CD8-positive, alpha-beta memory T cell (primary cell): ENCODE measurements at places on chromosomes 3 and 15. TPM values are rescaled to one million over a fixed set of nuclear protein-coding genes. Genes with fewer than 3 reads are reported as not detected.

TP63 gene
- total RNA-seq: 0.82 TPM

GRCh38 chr3:41209646-41210045, 10.3 kb downstream of the CTNNB1 start:
- no peak for DNase-seq

CCR9 gene
- 7.3 TPM for total RNA-seq

- no peak for DNase-seq
Measured at GRCh38 chr3:105878061-105878460, 9.2 kb upstream of the CBLB start.

DNA sequence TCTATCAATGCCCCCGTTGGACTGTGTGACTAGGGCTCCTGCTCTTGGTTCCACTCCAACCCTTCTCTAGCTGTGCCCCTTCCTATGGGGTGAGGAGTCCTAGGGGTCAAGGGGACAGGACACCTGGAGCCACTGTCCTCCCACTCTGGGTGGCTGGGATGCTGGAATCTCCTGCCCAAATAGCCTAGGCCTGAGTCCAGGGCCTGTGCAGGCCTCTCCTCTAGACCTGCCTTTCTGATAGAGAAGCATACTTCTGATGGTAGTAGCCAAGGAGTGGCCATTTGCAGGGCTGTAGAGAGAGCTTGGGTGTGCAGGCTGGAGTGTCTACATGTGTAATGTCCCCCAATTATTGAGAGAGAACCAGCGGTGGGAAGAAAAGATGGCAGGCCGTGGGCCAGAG, 54.2 kb downstream of the ITGA11 start:
- no peak for DNase-seq

DNA sequence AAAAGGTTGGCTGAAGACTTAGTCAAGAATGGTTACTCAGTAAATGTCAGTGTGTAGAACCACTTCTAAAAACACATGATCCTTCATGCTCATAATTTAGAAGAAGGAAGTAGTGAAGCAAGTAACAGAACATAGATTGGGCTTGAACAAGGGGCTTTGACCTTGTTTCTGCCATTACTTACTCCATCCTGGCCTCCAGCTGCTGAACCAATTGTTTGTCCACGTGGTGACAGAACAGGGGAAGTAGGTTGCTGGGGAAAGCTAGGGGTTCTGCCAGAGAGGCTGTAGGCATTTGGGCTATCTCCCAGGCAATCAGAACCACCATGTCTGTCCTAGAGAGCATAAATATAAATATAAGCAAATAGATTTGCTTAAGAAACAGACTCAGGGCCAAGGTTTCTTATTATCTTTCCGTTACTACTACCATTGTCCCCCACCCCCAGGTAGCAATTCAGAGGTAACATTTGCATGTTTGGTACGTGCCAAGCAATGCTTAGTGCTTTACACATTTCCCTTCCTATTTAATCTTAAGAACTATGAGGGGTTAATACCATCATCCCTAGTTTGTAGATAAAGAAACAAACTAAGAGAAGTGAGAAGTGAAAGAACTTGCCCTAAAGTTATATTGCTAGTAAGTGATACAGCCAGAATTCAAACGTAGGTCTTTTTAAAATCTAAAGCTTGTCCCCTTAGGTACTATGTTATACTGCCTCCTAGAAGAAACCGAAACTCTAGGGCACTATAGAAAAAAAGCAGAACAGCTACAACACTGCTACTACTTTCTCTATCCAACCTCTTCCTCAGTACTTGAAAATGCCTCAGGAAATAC, 3.0 kb upstream of the SPG11 start:
- DNase-seq: peak; percentile 36

GRCh38 chr15:79918278-79918677, 21.5 kb upstream of the MTHFS start:
- DNase-seq: no peak

FANCD2OS gene
- total RNA-seq: not detected

DNA sequence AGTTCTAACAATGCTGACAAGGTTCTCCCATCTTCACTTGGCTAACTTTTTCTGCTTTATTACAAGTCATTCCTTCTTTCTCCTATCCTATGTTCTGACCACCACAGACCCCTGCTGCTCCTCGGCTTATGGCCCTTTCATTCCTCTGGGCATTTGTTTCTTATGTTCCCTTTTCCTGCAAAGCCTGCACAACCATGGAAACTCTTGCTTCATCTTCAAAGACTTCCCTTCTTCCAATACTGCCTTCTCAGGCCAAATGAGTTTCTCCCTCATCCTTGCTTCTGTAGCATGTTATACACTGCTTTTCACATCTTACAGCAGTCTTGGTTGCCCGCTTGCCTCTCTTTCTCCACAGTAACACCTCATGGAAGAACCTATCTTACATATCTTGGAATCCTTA, 17.9 kb upstream of the ATOSA start:
- DNase-seq: no peak

PP2D1 gene
- not detected for total RNA-seq

DNA sequence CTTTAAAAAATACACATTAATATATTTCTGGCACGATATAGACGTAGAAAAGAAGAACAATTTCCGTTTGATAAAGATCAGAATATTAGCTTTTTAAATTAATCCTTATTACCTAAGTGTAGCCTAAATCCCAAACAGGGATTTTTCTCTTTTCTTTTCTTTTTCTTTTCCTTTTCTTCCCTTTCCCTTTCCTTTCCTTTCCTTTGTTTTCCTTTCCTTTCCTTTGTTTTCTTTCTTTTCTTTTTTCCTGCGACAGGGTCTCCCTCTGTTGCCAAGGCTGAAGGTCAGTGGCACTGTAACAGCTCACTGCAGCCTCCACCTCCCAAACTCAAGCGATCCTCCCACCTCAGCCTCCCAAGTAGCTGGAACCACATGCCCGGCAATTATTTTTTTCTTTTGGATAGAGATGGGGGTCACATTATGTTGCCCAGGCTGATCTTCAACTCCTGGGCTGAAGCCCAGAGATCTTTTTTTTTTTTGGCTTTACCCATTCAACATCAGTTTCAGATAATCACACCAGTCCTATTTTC, 1.8 kb upstream of the USF3 start:
- no peak for DNase-seq

- no peak for DNase-seq
Measured at GRCh38 chr3:44070841-44071546, 170.7 kb upstream of the TOPAZ1 start.

HYAL3 gene
- 8.4 TPM for total RNA-seq

MKRN2OS gene
- total RNA-seq: not detected

DNA sequence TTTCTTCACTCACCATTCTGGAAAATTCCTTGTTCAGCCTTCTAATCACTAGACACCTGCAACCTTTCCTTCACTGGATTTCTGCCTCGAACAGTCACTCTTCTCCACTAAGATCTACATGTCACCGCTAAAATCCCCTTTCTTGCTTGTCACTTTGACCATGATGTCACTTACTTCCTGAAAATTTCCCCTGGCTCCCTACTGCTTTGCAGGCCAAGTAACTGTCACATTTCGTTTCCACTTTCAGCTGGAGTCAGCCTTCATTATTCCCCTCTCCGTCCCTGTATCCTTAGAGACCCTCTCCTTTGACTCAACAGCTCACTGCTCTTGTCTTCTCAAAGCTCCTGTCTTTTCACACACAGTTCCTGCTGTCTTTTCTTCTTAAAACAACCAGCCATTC, 15.9 kb downstream of the CHL1 start:
- no peak for DNase-seq

CD200R1 gene
- 3.5 TPM for total RNA-seq

PARP3 gene
- 11.5 TPM for total RNA-seq

- peak; percentile 18 for DNase-seq
Measured at GRCh38 chr3:100209948-100210771, 50.6 kb upstream of the TBC1D23 start.

- DNase-seq: no peak
Measured at GRCh38 chr15:70016511-70016994, 81.2 kb downstream of the TLE3 start.

IL17RE gene
- total RNA-seq: 1.2 TPM

DNA sequence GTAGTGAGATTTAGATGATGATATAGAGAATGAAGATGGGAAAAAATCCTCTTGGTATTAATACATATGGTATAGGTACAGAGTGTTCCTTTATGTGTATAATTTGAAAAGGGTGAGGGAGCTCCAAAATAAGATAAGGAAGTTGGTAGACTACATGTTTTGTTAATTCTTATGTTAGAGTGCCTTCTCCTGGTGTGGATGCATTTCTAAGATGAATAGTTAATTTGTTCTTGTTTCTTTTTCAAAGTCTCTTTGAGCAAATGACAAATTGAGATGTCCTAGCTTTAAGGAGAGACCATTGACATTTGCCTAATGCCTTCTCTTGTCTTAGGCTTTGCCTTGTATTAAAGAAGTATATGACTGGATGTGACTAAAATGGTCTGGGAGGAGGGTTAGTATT, 34.1 kb downstream of the AKAP13 start:
- DNase-seq: no peak

DNA sequence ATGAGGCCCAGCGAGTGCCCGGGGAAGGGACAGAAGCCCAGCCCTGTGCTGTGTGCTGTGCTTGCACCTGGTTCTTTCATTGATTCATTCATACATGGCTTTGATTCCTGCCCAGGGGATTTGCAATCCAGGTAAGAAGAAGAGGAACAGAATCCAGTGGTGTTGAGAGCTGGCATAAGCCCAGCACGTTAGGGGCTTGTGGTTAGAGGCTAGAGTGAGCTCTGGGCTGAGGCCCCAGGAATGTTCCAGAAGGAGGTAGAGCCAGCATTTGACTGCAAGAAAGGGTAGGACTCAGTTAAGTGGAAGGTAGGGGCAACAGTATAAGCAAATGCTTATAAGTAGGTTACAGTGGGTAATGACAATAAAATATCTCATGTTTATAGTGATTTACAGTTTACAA, 2.3 kb downstream of the VWA5B2 start:
- no peak for DNase-seq

DNA sequence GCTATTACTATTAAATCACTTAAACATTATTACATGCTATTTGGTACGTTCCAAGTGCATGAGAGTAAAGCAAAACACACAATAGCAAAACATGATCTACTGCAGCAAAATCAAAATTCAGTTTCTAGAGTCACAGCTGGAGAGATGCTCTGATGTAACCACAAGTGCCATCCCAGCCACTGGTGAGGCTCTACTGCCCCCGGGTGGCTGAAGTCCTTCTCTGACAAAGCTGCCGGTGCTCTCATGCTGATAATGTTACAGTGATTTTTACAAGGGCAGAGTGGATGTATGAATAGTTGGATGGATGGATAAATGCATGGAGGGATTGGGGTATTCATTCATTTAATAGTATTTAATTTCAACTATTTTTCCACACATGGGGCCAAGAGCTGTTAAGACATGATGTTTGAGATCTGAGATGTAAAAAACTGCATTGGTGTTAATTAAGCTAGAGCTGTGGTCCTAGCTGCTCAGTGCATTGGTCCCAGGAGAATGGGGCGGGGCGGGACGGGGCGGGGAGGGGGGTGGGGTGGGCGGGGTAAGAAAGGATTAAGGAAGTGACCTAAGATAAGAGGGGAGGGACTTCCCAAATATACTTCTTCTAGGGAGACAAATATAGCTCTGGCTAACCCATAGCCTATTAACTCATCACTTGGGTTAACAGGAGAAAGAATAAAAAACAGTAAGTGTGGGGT, 5.3 kb upstream of the SPESP1 start:
- DNase-seq: peak; percentile 31

MAPK6 gene
- 103 TPM for total RNA-seq

DNA sequence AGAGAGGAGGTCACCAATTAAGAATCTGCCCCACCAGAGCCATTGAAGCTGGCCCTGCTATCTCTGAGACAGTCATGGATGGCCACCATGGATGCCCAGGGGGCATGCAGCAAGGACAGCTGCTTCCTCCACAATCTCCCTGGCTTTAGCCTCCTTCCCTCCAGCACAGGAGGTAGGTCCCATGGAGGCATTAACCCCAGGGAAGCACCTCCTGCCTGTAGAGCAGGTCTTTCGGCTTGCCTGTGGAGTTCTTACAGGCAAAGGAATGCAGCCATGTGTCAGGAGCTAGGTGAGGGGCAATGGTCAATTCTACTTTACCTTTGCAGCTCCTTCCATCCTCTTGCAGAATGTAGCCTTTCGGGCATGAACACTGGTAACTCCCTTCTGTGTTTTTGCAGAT, 93.8 kb downstream of the DUT start:
- no peak for DNase-seq

KATNBL1 gene
- 42.2 TPM for total RNA-seq

- DNase-seq: no peak
Measured at GRCh38 chr3:102531686-102532085, 96.9 kb downstream of the ZPLD1 start.

- no peak for DNase-seq
Measured at GRCh38 chr15:100517846-100518245, 10.9 kb downstream of the CERS3 start.

ZNF502 gene
- 1.7 TPM for total RNA-seq

- DNase-seq: no peak
Measured at GRCh38 chr3:115512565-115513415, 110.5 kb upstream of the GAP43 start.

DNA sequence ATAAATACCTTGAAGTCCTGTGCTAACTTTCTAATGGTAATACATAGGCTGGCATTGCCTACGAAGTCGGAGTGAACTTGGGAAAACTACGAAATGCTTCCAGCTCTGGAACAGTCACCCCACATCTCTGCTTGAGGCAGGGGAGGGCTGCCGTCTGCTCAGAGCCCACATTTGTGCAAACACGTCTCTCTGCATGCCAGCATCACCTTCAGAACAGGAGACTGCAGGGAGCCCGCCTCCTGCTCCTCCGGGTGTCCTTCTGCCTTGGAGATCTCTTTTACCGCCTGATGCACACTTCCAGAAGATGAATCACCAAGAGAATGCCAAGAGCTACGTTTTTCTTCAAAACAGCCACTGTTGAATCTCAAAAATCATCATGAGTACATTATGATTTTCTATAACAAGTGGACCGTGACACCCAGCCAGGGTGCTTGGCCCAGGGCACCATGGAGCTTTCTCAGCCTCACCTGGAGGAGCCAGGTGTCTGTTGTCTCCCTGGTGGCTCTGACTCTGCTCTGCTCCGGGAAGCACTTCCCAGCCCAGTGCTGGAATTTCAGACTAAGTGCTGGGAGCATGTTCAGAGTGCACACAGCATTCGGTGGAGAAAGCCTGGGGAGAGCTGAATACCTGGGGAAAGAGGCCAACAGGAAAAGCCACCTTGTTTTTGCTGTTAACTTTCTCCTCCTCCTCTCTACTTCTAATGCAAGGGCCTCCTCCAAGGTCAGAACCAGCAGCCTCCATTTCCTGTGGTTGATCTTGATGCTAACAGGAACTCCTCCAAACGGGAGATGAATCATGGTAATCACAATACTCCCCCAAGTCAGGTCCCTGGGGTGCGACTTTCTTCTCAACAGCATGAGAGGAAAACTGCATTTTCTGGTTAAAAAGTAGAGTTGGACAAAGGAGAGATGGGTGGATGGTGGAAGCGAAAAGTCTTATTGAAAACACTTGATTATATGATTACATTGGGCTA, 467.7 kb downstream of the GABRG3 start:
- no peak for DNase-seq

ERICH6 gene
- not detected for total RNA-seq

DNA sequence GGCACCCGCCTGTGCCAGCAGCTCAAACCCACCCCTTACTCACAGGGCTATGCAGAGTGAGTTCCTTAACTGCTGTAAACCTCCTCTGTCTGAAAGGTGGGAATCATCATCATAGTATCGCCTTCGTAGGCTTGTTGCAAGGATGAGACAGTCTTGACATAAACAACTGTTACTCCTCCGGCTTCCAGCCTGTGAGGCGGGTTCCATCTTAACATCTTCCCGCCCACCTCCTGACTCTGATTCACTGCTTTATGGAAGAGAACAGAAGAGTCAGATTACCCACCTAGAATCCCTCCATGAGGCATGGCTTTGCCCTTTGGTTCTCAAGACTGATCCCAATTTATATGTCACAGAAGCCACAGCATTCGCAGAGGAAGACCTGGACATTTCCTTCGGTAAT, 21.9 kb downstream of the POLR2M start:
- DNase-seq: no peak

CD276 gene
- 2.4 TPM for total RNA-seq
